NCI-H748 treated with DMSO at 0.1 percent for 48 hours (cell line): ENCODE measurements at places on chromosomes 1 and 21.

GRCh38 chr21:41630249-41630648 is 122.3 kb upstream of the TMPRSS2 start:
- no peak for DNase-seq

DNA sequence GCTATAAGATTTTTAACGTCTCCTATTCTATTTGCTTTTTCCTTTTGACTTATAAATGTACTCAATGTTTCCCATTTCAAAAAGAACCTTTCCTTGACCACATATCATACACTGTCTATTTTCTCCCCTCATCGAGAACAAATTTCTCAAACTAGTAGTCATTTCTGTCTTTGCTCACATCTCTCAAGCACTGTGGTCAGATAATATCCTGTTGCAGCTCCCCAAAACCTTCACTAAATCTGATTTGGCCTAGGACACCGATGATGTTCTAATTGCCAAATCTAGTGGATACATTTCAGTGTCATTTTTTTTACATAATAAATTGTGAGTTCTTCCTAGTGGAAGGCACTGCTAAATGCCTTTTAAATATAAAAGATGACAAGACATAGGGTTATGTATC is 19.4 kb downstream of the CXADR start:
- no peak for DNase-seq

- DNase-seq = peak; percentile 92
Measured at GRCh38 chr1:43121256-43121900, 50.7 kb downstream of the EBNA1BP2 start.

- no peak for DNase-seq
Measured at GRCh38 chr1:36656271-36656670, 173.6 kb upstream of the CSF3R start.

DNA sequence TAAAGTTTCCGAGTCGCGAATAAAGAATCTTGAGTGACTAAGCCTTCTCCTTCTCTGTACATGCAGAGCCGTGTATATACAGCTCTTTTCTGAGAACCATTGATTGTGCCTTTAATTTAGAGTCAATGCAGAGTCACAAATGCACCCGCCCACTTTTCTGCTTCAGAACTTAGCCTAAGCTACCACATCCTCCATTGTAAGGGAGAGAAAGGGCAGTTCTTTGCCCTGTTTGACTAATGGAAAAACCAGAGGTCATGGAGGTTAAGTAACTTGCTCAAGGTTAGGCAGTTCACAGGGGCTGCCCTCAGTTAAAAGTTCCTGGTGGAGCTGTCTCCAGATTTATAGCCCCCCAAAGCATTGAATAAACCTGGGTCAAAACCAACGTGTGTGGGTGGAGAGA is 139.6 kb downstream of the TOMM20 start:
- no peak for DNase-seq

- DNase-seq = peak; percentile 13
Measured at GRCh38 chr21:37758982-37759381, 157.3 kb downstream of the KCNJ6 start.

GRCh38 chr1:93155335-93155734 is 24.9 kb downstream of the TMED5 start:
- DNase-seq = no peak

- no peak for DNase-seq
Measured at GRCh38 chr21:44701541-44701940, 4.6 kb downstream of the KRTAP10-12 start.

- DNase-seq = no peak
Measured at GRCh38 chr1:46515576-46515975, 25.9 kb downstream of the DMBX1 start.

DNA sequence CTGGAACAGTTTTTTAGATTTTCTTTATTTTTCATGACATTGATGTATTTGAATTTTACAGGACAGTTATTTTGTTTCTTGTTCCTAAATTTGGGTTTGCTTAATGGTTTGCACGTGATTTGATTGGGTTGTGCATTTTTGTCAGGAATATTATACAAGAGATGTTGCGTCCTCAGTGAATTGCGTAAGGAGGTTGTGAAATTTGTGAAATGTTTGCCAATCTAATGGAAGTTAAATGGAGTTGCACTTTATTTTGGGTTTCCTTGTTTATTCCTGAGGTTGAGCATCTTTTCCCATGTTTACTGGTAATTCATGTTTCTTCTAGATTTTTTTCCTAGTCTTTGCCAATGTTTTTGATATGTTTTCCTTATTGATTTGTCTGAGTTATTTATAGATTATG is 19.9 kb downstream of the ZNF648 start:
- DNase-seq = no peak

DNA sequence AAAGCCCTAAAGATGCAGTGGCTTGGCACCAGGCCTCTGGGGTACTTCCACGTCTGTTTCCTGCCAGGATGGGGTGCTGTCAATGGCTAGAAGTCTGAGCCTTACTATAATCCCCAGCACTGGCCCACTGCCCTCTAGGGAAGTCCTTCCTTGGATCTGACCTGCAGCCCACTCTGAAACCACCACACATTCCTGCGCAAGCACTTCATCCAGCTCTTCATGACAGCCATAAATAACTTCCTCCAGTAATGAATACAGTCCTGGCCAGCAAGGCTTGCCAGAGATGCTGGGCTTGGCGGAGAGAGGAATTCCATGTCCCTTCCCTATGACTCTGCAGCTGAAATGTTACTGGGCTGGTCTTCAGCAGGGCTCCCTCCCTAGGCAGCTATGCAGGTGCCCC is 32.6 kb downstream of the ALPL start:
- DNase-seq = no peak

DNA sequence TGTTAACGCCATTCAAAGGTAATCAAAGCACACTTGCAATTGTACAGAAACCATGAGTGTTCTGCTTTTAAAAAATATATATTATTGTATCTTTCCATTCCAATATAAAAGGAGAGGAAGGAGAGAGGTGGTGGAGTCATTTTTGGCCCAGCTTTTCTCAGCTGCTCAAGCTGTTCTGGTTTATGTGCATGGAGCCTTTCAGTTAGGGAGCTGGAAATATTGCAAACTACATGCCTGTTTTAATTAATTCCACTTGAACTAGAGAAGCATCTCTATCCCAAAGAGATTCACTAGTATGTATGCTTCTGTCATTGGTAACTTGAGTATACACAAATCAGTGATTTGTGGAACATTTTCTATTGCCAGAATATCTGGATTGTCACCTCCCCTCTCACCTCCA is 28.5 kb upstream of the C1orf105 start:
- DNase-seq = no peak

- no peak for DNase-seq
Measured at GRCh38 chr1:47866601-47867437, 130.4 kb downstream of the TRABD2B start.

GRCh38 chr21:15333136-15333710 is 268.4 kb upstream of the NRIP1 start:
- DNase-seq = no peak

DNA sequence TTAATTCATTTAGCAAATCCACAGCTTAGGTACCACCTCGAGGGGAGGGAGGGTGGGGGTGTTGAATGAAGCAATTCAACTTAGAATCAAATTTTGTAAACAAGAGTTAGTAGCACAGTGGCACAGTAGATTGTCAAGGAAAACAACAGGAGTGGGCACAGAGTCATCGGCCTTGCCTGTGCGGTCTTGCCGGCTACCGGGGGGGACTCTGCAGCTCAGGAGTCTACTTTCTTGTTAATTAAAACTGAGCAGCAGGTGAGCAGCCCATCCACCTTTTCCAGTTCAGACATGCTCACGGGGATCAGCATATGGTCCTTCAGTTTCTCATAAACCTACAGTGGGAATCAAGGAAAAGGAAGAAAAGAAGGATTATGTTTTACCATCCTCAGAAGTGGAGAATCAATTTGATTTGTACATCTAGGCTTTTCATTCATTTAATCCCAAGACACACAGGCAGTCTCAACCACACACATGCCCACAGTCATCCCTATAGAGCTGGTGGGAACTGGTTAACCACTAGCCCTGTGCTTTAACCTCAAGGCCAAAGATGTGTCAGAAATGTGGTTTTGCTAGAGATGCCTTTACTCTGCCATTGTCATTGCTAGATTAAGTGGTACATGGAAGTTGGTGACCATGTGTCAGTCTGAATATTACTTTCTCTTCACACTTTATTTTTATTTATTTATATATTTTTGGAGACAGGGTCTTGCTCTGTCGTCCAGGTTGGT is 45.0 kb upstream of the BCL10 start:
- DNase-seq = no peak

- no peak for DNase-seq
Measured at GRCh38 chr1:160354388-160354985, 11.3 kb downstream of the NCSTN start.

DNA sequence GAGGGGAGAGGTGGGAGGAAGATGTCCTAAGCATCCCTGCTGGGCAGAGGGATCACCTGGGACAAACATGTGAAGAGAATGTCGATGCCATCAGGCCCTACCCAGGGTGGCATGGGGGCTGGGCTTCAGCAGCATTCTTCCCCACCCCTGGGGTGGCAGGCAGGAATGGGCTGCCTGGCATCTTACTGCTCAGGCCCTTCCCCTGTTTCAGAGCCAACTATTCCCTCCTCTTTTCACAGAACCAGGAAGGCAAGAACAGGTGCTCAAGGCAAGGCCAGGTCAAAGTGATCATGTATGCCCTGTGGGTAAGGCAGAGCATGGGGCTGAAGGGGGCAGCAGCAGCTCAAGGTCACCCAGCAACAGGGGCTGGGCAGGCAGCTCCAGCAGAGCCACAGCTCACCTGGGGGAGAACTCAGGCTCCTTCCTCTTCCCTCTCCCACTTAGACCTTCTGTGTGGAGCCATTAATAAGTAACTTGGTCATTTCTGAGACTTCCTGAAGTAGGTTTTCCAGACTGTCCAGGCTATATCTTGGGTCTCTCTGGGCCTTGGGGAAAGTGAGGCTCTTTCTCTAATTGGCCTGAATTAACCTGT is 56.4 kb downstream of the ELK4 start:
- DNase-seq = no peak

DNA sequence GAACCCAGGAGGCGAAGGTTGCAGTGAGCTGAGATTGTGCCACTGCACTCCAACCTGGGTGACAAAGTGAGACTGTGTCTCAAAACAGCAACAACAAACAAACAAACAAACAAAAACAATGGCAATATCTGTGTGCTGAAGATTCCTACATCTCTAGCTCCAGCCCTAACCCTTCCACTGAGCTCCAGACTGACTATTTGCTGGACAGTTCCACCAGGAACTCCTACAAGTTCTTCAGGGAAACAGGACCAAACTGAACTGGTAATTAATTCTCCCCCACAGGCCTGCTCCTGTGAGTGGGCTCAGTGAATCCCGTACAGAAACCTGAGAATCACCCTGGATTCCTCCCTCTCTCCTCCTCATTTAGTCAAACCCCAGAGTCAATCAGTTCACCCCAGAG is 1.5 kb downstream of the SERPINC1 start:
- no peak for DNase-seq

GRCh38 chr1:221644145-221644448 is 97.8 kb downstream of the DUSP10 start:
- no peak for DNase-seq

DNA sequence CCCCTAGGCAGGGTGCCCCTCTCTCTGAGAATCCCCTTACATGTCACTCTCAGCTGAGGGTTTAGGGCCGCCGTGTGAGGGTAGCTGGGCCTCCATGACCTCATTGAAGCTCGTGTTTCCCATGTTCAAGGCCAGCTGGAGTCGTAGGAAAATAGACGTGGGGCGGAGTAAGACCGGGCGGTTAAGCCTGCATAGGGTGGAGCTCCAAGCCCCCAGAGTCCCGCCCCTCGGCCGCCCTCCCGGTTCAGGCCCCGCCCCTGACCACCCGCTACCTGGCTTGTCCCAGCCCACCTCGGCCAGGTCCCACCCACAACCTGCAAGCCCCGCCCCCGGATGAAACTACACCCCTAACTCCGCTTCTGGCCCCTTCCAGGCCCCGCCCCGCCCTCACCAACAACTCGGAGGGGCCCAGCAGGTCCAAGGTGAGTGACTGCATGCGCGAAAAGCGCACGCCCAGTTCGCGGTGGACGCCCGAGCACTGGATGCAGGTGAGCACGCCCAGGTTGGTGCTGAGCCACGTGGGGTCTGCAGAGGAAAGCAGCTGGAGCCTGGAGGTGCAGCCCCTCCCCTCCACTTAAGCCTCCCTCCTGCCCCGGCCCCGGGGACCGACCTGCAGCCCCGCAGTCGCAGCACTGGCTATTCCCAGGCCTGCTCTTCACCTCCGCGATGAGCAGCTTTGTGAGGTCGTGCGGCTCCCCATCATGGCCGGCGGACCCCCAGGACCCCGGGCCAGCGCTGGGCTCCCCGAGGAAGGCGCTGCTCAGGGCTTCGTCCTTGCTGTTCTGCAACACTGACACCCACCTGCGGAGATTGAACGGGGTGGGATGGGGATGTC is 12.2 kb upstream of the TCEA3 start:
- DNase-seq = no peak

- DNase-seq = no peak
Measured at GRCh38 chr21:40972151-40972550, 125.2 kb upstream of the DSCAM start.

- no peak for DNase-seq
Measured at GRCh38 chr1:33524586-33524985, 52.1 kb downstream of the ZSCAN20 start.

DNA sequence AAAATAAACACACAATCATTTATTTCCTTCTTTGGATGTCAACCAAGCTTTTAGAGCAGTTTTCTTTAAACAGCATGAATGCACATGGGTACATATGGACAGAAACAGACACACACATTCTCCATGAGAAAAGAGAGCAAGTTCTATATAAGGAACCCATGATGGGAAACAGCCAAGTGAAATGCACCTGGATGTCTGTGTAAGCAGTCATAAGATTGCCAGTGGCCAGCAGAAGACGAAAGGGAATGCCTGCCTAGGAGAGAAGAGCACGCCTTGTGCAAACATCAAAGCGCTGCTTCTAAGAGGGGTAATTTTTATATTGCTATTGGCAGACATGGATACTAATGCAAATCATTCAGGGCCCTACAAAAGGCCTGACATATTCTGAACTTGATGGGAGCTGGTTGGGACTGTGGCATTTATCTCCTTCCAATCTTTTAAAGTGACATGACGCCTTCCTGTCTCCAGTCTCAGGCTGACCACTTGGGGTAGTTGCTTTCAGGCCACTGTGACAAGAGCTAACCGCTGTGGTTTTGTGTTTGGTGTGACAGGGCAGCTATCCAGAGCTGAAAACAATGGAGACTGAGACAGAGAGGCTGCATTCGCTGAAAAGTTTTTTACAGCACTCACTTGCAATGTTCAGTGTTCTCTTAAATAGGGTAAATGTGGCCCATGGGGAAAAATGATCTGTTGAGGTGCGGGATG is 75.0 kb upstream of the DPT start:
- peak; percentile 17 for DNase-seq
